Fibroblast of lung (primary cell): ENCODE measurements at places on chromosomes 5 and 9. TPM values are rescaled to one million over a fixed set of nuclear protein-coding genes. Genes with fewer than 3 reads are reported as not detected.

DNA sequence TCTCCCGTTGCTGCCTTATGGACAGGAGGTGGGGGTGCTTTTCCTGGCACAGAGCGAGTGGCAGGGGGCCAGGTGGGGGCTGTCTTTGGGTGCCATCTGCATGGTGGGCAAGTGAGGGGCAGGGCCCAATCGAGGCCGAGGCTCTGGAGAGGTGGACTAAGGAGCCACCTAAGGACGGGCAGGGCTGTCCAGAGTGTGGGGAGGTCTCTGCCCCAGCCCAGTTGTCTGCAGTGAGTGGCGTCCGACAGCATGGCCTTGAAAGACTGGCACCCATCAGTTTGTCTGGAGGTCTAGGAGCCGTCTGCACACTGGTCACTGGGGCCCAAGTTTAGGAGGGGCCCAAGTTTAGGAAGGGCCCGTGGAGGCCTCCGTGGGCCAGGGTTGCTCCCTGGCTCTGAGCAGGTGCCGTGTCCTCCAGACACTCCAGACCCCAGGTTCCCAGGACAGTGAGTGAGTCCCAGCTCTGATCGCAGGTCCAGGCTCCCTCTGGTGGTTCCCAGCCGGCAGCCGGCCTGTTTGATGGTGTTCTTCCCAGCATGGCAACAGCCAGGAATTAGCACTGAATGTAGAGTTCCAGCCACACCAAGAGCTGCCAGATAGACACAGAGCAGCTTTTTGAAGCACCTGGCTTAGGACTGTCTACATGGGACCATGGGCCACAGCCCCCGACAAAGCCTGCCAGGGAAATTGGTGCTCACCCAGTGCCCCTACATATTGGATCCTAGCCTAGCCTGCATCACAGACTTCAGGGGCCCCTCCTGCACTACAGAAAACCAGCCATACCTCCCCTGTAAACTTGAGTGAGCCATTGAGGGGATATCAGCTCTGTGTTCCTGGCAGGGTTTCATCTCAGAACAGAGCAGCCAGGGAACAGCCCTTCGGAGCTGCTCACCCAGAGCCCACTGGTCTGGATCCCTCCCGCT is 120.9 kb downstream of the WNK2 start:
- no peaks in the 10 kb centered on the region for H3K4me1 ChIP-seq
- H3K27me3 ChIP-seq = no peaks in the 10 kb centered on the region
- peak; percentile 40 for DNase-seq
- H3K36me3 ChIP-seq = no peaks in the 10 kb centered on the region
- no peak overlapping the region for H3K4me3 ChIP-seq

DNA sequence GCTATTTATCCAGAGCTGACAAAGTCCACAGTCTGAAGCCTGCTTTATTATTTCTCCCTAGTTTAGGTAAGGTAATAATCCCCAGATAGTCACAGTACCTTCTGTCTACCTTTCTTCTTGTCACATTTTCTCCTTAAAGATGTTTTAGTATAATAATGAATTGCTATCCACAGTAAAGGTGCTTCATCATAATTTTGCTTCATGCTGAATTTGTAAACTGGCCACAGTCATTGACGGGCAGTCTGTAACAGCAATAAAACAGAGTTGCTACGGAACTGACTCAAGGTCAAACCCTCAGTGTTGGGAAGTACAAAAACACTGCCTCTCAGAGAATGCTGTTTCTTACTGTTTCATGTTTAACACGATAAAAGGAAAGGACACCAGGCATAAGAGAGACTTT is 195.7 kb downstream of the ZNF608 start:
- H3K4me3 ChIP-seq = no peak overlapping the region
- no peaks in the 10 kb centered on the region for H3K36me3 ChIP-seq
- DNase-seq = no peak
- no peak overlapping the region for H3K27ac ChIP-seq
- no peaks in the 10 kb centered on the region for H3K27me3 ChIP-seq
- no peaks in the 10 kb centered on the region for H3K4me1 ChIP-seq

The MTAP gene
- polyA plus RNA-seq = 20.0 and 31.1 TPM in 2 replicates

- no peak for DNase-seq
- H3K4me3 ChIP-seq = no peak overlapping the region
- H3K4me1 ChIP-seq = no peaks in the 10 kb centered on the region
- no peaks in the 10 kb centered on the region for H3K36me3 ChIP-seq
- no peak overlapping the region for H3K27ac ChIP-seq
These were observed 141.5 kb downstream of the OSTF1 start for GRCh38 chr9:75229605-75230332.

The RLN1 gene
- not detected in 2 replicates for polyA plus RNA-seq

DNA sequence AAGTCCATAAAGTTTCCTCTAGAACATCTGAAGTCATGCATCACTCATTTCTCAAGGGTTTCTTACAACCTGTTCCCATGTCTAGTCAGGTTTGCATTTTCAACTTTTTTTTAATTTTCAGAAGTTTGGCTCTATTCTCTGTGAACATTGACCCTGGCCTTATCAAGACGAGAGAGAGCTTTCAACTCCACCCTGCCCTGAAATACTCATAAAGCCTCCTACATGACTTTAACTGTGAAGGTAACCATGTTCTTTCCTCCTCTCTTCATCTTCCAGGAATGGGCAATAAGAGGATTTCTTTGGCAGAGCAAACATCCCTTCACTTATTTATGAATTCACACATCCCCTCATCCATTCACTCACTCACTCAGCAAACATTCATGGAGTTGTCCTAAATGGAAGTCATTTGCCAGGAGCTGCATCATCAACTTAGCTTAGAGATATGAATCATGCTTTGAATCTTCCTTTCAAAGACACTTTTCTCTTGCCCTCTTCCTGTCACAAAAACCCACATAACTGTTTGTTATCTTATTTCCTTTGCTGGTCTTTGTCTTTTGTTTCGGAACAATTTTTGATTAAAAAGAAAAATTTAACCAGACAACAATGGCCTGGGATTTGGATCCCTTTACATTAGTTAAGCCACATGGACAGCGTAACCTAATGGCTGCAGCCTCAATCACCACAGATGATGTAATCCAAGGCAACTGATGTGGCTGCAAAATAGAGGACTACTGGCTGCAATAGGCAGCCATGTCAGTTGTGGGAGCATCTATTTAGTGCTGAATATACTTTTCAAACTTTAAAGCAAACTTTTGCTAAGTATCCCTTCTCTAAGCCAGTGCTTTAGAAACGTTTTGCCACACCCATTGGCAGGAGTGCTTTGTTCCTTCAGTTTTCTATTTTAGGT is 43.0 kb upstream of the GNAQ start:
- no peak for DNase-seq
- H3K27ac ChIP-seq = no peak overlapping the region
- no peak overlapping the region for H3K4me3 ChIP-seq
- H3K27me3 ChIP-seq = no peaks in the 10 kb centered on the region
- no peaks in the 10 kb centered on the region for H3K36me3 ChIP-seq
